ENCODE measurements at places on chromosomes 12 and 14. TPM values are rescaled to one million over a fixed set of nuclear protein-coding genes. Genes with fewer than 3 reads are reported as not detected.
A peak's percentile ranks its signal among the peaks of the same experiment; 100 is the strongest.

The KRT3 gene
- total RNA-seq, result not detected

The INHBC gene
- not detected for total RNA-seq

The RPL10L gene
- not detected for total RNA-seq

DNA sequence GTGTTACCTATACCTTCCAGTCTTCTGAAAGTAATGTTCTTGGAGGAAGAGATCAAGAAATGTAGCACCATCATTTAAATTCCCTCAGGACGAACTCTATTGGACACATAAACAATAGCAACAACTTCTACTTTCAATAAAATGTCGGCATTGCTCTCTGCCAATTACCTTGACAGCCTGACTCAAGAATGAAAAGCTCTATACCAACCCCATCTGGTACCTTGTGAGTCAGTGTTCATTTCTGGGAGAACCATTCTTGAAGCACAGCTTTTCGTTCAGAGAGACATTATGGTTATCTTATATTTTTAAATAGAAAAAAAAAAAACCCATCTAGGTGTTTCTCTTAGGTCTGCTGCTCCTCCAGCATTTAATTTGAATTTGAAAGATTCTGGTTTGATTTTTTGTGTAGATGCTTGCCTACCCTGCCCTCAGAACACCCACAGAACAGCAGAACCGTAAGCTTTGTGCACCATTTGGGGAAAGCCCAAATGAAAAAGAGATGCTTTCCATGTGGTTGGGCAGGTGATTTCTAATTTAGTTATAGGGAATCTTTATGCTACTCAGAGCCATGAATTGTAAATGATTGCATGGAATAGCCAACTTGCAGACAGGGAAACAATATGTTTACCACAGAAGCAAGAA, 156.0 kb downstream of the SAMD4A start:
- peak; percentile 64 for DNase-seq

The RNASE2 gene
- total RNA-seq, result not detected

DNA sequence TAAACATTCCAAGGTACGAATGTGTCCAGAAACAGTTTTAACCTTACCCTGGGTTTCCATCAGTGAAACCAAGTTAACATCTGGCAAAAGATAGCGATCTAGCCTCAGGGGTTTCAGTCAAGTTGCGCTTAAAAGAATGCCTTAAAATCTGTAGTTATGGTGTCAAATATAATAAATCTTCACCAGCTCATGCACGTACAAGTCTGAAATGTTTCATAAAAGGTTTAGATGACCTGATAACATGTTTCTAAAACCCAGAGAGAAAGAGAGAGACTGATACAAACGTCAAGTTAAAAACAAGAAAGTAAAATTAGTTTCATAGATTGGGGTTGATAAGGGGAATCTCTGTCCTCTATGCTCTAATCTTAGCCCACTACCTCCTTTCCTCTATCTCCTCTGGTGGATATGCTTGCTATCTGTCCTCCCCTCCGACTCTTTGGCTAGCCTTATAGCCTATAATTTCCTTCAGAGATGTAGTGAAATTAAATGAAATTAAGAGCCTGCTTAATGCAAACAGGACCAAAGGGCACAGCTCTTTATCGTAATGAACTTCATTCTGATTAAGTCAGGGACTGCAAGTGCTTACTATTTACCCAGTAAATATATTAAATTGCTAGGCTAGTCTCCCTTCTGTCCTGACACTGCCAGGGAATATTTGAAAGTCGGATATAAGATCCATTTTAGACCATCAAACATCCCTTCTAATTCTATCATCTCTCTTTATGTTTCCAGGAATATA, 18.4 kb upstream of the FOS start:
- peak; percentile 83 for DNase-seq

Measured in RPMI7951 (cell line).